ENCODE measurements at places on chromosomes 1 and 21.

GRCh38 chr1:213761845-213762407, 225.8 kb upstream of the PROX1 start:
- DNase-seq, result no peak

DNA sequence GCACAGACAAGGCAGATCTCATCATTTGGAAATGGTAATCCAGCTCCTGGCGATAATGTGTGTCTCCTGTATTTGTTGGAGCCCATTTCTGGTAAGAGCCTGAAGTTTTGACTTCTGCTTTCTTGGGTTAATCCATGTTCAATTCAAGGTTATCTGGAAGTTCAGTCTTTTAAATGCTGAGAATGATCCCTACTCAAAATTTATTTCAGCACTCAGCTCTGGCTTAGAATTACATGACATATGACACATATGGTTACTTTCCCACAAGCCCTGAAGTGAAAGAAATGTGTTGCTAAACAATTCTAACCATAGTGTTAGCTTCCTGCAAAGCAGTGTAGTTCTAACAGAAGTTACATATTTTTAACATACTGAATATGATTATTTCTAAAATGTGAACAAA, 2.7 kb downstream of the PTGFR start:
- no peak for DNase-seq

DNA sequence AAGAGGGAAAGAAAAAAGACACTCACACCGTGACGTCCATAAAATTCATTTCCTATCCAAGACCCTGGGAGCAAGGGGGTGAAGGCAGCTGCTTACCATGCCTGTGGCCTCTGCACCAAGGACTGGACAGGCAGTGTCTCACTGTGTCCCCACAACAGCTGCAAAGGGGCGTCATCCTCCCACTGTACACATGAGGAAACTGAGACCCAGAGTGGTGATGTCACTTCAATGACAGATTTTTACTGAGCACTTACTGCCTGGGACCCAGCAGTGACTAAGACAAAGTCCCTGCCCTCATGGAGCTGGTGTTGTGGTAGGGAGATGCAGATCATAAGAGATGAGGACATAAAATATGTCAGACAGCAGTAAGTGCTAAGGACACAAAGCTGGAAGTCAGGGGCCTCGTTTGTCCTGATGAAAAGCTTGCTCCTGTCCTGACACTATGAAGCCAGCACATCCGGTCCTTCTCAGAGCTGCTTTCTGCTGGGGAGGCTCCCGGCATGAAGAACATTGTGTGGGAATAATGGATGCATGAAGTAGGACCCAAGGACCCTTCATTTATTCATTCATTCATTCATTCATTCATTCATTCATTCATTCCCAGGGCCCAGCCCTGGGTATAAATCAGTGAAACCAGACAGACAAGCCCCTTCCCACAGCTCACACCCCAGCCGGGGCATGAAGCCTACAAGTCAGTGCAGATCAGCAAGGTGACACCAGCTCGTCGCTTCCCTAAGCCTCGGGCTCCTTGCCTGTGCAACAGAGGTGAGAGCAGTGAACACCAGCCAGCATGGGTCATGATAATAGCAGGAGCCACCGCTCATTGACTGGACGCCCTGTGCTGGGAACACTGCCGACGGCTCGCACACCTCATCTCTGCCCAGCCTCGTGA, 473.7 kb downstream of the MATN1 start:
- no peak for DNase-seq

DNA sequence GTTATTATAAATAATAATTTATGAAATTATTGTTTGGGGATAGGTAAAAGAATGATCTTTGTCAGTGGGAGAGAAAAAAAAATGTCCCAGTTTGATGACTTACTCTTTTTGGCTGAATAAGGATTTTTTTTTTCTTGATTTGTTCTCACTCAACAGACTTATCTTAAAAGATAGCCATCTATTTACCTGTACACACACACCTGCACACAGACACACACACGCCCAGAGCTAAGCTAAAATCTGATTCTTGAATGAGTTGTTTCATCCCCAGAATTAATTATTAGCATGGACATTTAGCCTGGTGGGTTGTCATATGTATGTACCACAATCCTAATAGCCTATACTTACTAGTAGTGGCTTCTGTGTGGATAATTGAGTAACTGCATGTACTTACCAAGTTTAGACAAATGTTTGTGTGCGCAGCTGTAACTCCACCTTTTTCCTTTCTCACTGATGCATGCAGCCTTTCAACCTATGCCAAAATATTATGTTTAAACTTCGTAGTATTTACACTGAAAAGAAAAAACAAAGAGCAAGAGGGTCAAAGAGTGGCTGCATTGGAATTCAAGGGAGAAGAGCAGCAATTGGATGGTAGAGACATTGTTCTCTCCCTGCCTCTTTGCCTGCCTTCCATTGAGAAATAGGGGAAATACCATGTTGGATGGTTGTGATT, 174.3 kb downstream of the ADGRL2 start:
- DNase-seq, result no peak

- DNase-seq, result no peak
Observed at GRCh38 chr1:33758698-33759097, 105.2 kb upstream of the HMGB4 start.

DNA sequence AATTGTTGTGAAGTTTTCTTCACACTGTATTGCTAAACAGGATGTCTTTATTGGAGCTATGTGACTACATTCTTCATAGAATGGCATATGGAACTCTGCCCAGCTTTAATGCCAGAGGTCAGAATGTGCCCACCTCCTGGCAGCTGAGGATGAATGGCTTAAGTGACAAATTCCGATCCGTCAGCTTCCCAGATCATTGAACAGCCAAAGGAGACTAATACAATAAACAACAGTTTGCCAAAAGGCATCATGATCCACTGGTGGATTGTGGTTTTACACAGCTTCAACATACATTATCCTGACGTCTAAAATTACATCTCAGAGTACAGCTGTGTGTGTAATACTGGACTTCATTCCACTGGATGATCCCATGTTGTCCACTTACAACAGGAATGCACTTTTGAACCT, 68.7 kb upstream of the C1orf105 start:
- no peak for DNase-seq

DNA sequence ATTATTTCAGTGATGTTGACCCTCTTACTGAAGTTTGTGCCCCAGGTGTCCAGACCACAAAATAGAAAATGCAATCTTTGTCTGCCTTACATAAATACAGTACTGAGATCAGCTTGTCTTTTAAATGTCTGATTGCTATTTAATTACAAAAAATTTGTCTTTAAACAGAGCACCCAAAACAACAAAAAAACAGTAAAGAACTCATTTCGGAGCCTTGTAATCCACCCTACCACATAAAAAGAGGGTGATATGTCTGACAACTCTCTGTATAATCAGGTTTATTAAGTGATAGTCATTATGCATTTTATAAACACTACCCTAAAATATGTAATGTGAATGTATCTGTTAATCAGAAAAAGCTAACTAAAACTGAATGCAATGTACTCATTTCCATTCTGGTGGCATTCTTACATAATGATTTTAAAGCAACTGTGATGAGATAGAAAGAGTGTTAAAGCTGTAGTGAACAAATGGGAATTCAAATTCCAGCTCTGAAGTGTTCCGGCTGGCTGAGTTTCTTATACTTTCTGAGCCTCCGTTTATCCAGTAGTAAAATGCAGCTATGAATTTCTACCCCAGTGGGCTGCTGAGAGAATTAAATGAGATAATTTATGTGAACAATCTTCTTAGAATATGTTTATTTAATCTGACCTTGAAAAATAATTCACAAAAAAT, 486.6 kb downstream of the USP25 start:
- no peak for DNase-seq

GRCh38 chr1:176220100-176220689, 13.1 kb upstream of the COP1 start:
- DNase-seq, result no peak

GRCh38 chr1:239025997-239026694, 360.2 kb upstream of the CHRM3 start:
- no peak for DNase-seq

DNA sequence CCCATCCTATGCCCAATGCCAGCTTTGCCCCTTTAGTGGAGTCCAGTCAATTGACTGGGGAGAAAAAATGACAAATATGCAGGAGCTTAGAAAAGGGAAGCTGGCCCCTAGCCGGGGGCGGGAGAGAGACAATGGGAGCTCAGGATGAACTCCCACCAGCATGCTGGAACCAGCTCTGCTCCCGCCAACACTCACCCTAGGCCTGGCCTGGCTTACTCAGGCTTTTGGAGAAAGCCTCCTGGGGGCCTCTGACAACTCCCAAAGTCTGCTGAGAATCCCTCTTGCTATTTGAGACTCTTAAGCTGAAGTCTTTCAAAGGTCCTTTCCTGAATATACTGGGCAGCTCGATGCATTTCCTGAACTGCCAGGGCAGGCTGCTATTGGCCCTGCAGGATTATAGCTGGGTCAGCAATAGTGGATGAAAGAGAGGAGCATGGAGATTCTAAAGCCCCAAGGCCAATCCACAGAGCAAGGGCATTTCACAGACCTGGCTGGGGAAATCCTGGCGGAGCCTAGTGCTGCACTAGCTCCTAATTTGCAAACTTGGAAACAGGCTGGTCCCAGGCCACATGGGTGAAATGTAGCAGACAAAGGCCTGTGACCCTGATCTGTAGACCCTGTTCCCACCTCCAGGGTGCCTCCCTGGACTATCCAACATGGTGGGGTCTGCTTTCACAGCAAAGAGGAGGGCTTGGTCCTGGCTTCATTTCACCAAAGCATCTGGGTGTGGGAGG, 35.7 kb upstream of the CLSTN1 start:
- no peak for DNase-seq

DNA sequence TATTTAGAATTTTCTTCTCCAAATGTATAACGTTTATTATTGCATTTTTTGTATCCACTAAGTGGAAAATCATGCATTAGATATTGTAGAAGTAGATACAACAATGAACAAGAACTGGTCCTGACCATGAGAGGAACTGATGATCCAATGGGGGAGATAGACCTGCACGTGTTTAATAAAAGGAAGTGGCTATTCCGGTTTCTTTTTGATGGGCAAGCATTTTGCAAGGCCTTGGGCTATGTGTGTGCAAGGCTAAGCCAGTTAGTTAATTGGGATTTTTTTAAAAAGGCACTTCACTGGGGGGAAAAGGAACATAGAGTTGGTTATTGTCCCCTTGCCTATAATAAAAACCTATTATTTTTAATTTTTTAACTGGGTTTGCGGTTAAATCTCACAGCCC, 961 bp upstream of the VCAM1 start:
- DNase-seq, result no peak

- no peak for DNase-seq
Observed at GRCh38 chr1:186054003-186054402, 319.8 kb downstream of the HMCN1 start.

DNA sequence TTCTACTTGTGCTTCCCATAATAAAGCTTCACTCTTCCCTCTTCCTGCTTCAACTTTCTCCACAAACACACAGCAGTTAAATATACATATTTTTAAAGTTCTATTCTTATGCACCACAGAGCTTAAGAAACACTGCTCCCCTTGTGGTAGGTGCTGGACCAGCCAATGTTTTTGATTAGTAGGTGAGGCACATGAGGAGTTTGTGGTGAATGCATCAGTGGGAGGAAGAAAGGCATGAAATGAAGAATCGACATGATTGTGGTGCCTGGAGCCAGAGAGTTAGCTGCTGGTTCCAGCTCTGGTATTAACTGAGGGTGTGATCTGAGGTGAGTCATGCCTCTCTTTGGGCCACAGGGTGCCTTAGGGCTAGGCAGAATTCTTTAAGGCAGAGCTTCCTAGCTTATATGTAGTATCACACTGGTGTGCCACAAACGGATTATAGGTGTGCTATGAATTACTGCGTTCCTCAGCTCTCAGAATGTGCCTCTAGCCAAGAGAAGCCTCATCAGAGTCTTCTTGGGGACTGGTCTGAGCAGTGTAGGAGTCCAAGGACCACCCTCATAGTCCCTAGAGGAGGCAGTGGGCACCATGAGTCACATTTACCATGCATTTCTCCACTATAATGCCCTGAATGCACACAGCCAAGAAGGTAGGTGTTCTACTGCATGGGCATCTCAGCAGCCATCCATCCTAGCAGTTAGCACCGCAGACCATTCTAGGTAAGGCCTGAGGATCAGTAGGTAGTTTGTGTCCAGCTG, 97.4 kb upstream of the SGIP1 start:
- no peak for DNase-seq

DNA sequence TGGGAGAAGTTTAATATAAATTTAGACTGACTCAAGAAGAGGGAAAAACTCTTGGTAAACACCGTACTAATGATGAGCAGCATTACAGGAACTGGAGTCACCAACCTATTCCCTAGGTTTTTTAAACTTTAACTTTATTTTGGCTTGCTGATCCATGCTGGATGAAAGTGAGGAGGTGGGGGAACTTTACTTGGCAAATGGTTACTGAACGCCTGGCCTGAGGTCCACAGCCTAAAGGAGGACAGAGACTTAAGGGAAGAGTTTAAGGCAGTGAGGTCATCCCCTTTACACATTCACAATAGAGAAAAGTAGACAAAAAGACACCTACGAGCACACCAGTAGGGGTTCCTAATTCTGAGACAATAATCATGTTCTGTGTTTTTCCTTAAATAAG, 25.6 kb upstream of the A3GALT2 start:
- DNase-seq, result no peak

All from dorsolateral prefrontal cortex (tissue), 122 donors.